ENCODE measurements at places on chromosomes 1 and 21.
A peak's percentile ranks its signal among the peaks of the same experiment; 100 is the strongest.

GRCh38 chr1:95233319-95233736, 682 bp upstream of the RWDD3 start:
- no peak for DNase-seq

- DNase-seq = no peak
Observed at GRCh38 chr1:81209461-81209860, 591.3 kb upstream of the ADGRL2 start.

DNA sequence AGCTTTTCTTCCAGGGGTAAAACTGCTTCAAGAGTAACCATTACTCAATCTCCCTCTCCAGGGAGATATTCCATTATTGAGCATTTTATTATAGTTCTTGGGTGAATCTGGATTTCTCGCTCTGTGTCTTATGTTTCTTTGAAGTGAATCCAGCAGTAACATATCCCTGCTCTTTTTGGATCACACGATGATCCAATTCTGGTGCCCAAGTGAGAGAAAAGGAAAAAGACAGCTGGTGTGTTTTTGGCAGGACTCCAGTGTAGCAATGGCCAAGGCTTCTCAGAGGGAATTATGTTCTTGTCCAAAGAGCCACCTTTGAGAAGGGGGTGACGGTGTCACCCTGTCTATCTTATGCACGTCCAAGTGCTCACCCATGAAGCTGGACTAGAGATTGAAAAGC, 140.3 kb upstream of the ERRFI1 start:
- DNase-seq = no peak

GRCh38 chr1:52544665-52545525, 8.0 kb downstream of the TUT4 start:
- DNase-seq = no peak

- DNase-seq = no peak
Observed at GRCh38 chr1:241614144-241614543, 26.0 kb downstream of the CHML start.

- DNase-seq = no peak
Observed at GRCh38 chr1:181482001-181482430, 1.3 kb upstream of the CACNA1E start.

DNA sequence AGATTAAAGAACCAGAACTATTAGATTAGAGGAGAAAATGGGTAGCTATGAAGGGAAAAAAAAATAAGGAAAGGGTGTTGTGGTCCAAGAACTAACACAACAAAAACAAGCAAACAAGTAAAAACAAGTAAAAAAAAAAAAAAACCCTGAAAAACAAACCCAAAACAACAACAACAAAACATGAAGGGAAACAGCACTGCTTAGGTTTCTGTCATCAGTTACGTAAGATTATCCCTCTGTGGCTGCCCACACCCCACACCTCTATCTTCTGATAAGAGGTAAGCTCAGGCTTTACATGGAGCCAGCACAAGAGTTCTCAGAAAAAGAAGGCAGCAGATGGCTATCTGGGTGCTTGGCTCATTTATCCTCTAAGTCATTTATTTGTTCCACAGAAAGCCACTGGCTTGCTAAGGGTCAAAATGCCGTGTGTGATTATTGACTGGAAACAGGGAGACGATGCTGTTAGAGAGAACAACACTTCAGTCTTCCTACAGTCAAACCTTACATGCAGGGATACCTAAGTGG, 57.5 kb downstream of the KIAA0319L start:
- no peak for DNase-seq

- DNase-seq = peak; percentile 64
Observed at GRCh38 chr21:25607151-25608043, at the start of gene MRPL39. Gene MRPL39, minus strand, starts transcription at chr21:25607481. Its CDS starts 6 bp downstream, at chr21:25607475.

GRCh38 chr1:201083741-201084140, 28.5 kb downstream of the CACNA1S start:
- no peak for DNase-seq

DNA sequence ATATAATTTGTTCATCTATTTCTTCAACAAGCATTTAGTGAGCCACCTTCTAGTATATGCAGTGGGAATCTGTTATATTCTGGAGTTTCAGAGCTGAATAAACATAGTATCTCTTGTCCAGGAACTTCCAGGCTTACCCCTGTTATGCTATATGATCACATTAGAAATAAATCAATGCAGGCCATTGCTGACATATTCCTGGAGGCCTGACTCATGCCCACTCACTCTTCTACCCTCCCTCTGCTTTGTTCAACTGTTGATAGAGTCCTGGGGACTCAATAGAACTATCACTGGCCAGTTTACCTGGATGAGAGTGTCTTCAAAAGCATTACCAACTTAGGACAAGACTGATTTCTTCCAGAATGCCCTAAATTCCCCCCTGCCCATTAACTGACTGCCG, 29.3 kb upstream of the SRSF10 start:
- DNase-seq = no peak

- DNase-seq = no peak
Observed at GRCh38 chr1:175749075-175749474, 5.7 kb upstream of the TNR start.

- DNase-seq = no peak
Observed at GRCh38 chr21:41877901-41878830, 978 bp downstream of the PRDM15 start.

- peak; percentile 41 for DNase-seq
Observed at GRCh38 chr1:231969076-231969475, 342.5 kb downstream of the DISC1 start.

DNA sequence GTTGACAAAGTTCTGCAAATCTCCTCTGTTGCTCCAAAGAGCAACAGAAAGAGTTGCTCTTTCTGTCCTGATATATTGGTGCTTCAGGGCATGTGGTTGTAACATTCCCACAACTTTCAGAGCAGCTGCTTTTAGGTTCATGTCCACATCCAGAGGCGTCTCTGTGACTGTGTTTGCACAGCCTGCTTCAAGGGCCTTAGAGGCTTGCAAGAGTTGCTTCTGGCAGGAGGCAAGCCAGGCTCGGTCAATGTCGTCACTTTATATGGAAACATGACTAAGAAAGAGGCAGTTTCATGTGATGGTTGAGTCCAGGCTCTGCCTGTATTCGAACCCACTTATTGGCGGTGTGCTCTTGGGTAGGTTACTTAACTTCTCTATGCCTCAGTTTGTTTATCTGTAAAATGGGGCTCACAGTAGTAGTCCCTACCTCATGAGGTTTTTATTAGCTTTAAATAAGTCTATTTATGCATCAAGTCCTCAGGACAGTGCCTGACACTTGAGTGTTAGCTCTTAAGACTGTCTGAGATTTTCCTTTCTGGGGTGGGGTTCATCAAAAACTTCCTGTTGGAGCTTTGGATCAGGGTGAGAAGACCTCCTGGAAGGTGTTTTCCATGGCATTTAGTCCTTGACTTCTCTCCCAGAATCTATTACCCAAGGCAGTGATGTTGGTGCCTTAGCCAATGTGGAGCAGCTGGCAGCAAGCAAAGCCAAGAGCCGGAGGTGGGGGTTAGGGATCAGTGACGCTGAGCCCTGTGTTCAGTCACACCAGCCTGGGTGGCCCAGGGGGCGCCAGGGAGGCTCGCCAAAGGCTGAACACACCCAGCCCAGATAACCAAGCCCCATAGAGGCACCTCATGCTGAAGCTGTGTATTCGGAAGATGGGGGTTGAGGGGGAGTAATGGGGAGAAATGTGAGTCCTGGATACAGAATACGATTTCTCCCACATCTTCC, 18.9 kb downstream of the LHX4 start:
- no peak for DNase-seq

DNA sequence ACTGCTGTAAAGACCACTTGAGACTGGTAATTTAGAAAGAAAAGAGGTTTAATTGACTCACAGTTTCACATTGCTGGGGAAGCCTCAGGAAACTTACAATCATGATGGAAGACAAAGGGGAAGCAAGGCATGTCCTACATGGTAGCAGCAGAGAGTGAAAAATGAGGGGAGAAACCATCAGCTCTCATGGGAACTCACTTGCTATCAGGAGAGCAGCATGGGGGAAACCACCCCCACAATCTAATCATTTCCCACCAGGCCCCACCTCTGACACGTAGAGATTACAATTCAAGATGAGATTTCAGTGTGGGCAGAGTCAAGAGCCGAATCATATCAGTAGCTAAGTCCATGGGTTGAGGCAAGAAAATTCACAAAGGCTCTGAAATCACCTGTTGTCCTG, 23.8 kb upstream of the LYPD8 start:
- no peak for DNase-seq

- no peak for DNase-seq
Observed at GRCh38 chr1:235093013-235093695, 35.5 kb downstream of the TOMM20 start.

DNA sequence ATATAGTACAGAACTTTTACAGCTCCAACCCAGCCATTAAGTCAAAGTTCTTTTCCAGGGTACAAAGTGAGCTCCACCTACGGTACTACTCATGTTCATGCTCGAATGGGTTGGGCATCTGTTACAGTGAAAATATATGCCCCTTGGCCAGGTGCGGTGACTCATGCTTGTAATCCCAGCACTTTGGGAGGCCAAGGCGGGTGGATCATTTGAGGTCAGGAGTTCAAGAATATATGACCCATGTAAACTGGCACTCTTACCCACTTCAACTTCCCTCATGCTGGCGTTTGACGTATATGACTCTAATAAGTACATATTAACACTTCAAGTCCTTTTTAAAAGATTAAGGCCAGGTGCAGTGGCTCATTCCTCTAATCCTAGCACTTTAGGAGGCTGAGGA, 71.3 kb upstream of the PKN2 start:
- DNase-seq = no peak

DNA sequence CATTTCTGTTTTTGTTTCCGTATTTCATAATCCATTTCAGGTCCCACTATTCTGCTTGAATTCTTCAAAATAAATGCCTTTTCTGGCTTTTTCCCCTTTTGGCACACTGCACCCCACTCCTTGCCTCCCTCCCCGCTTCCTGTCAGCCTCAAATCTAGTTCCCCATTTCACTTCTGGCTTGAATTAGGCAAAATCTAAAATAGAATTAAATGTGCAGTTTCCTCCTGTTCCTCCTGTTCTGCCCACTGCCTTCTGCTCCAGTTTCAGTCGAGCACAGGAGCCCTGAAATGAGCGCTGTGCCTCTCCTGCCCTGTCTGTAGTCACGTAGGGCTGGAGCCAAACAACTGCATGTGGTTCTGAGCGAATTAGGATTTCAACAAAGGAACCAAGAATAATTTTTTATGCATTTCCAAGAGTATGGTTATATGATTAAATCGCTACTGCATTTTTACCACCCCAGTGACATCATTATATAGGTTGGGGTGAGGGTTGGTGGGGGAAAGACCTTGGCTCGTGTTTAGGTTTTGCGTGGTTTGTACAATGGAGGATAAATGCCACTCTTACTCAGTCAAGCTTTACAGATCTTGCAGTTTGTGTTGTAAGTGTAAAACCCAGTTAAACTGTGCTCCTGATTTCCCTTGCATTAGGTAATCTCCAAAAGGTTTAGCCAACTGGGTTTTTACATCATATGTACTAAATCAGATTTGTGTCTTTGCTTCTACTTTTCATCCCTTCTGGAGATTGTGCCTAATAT, 114.9 kb downstream of the VPS13D start:
- DNase-seq = no peak

GRCh38 chr1:220999872-221000863, 120.9 kb downstream of the HLX start:
- DNase-seq = no peak

DNA sequence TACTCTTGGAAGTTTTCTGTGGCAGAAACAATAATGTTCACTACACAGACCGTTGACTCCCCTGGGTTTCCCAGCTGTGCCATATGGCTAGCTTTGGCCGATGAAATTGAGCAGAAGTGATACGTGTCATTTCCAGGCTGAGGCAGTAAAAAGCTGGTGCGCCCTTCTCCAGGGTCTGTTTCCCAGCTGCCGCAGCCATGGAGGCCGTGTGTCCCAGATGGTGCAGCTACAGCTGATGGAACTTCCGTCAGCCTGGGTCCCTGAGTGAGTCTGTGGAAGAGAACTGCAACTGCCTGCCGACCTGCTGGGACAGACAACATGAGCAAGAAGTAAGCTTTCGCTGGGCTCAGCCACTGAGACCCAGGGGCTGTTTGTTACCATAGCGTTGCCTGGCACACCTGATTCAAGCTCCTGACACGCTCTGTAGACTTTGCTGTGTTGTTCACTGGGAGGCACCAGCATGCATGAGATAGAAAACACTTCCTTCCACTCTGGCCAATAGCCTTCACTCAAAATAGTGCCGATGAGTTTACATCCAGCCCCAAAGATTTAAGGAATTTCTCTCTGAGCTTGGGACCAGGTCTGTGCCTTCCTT, 116.3 kb upstream of the SLC25A33 start:
- DNase-seq = no peak

- peak; percentile 39 for DNase-seq
Observed at GRCh38 chr1:89633248-89633799, 404 bp downstream of the LRRC8C start.

- no peak for DNase-seq
Observed at GRCh38 chr21:38012672-38013071, 96.4 kb upstream of the KCNJ6 start.

DNA sequence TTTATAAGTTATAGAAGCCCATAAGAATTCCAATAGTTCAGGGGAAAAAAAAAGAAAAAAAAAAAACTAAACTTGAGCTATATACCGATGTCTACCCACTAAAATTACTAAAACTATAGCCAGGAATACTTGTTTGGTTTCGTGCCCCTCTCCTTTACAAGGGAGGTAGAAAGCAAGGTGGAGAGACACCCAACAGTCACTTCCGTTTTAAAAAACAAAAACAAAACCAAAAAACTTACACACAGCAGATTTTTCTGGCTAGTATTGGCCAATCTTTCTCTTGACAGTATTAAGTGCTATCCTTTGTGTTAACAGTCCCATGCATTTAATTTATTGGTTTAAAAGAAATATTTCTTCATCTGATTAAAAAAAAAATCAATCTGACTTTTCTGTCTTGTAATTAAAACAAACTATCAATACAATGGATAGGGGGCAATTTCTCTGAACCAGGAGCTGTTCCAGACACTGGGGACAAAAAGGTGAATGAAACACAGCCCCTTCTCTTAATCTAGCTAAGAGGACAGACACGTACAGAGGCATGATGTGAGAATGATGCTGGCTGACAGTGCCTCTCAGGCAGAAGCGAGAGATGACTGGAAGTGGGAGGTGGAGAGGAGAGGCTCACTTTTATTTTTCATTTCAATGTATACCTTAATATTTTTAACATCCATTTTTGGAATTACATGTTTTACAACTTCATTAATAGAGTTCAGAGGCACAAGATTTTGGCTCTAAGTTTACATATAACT, 214.8 kb downstream of the RERE start:
- DNase-seq = no peak

DNA sequence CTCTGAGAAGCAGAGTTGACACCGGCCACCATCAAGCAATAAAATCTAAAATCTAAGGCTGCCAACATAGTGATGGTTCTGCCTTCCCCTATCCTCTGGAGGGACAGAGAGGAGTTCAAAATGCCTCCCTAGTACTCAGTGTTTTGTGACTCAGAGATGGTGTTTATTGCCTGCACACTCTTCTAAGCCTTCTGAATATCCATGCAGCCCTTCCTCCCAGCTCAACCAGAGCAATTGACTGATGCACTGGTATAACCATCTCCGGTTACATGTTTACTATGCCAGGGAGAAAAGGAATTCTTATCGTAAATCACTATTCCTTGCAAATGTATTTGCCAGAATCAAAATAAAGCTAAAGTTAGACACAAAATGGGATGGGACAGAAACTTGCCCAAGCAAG, 132.9 kb upstream of the RAB4A start:
- DNase-seq = no peak
